ENCODE measurements at places on chromosomes 6 and 20. TPM values are rescaled to one million over a fixed set of nuclear protein-coding genes. Genes with fewer than 3 reads are reported as not detected.

BPIFB4 gene
- not detected for polyA plus RNA-seq

BNIP5 gene
- not detected for polyA plus RNA-seq

BPIFB2 gene
- polyA plus RNA-seq, result not detected

KIF13A gene
- 36.9 TPM for polyA plus RNA-seq

DHX16 gene
- 34.8 TPM for polyA plus RNA-seq

CCDC170 gene
- polyA plus RNA-seq, result 0.05 TPM

EIF2S2 gene
- 83.7 TPM for polyA plus RNA-seq

BHLHE23 gene
- polyA plus RNA-seq, result not detected

NELFCD gene
- polyA plus RNA-seq, result 84.9 TPM

TFAP2A gene
- polyA plus RNA-seq, result 18.8 TPM

APOM gene
- polyA plus RNA-seq, result 3.5 TPM

TTLL9 gene
- polyA plus RNA-seq, result 0.02 TPM

RXRB gene
- 24.8 TPM for polyA plus RNA-seq

FAM83D gene
- polyA plus RNA-seq, result 52.5 TPM

OPN5 gene
- polyA plus RNA-seq, result not detected

LST1 gene
- polyA plus RNA-seq, result not detected

OGFR gene
- 20.6 TPM for polyA plus RNA-seq

SLC35B3 gene
- polyA plus RNA-seq, result 12.6 TPM

RAET1E gene
- 18.5 TPM for polyA plus RNA-seq

CRISP3 gene
- polyA plus RNA-seq, result not detected

TRIM40 gene
- not detected for polyA plus RNA-seq

RGS17 gene
- 3.4 TPM for polyA plus RNA-seq

ZSCAN23 gene
- polyA plus RNA-seq, result 0.91 TPM

EYS gene
- 0.14 TPM for polyA plus RNA-seq

MYL9 gene
- polyA plus RNA-seq, result 3.7 TPM

GRIK2 gene
- 0.15 TPM for polyA plus RNA-seq

COL10A1 gene
- not detected for polyA plus RNA-seq

CD2AP gene
- 7.7 TPM for polyA plus RNA-seq

ENPP4 gene
- 0.18 TPM for polyA plus RNA-seq

APOBEC2 gene
- polyA plus RNA-seq, result not detected

RNF8 gene
- 19.2 TPM for polyA plus RNA-seq

KIAA1586 gene
- 2.8 TPM for polyA plus RNA-seq

LSM2 gene
- polyA plus RNA-seq, result 109 TPM
